ENCODE measurements at places on chromosomes 7 and 10.
A peak's percentile ranks its signal among the peaks of the same experiment; 100 is the strongest.

DNA sequence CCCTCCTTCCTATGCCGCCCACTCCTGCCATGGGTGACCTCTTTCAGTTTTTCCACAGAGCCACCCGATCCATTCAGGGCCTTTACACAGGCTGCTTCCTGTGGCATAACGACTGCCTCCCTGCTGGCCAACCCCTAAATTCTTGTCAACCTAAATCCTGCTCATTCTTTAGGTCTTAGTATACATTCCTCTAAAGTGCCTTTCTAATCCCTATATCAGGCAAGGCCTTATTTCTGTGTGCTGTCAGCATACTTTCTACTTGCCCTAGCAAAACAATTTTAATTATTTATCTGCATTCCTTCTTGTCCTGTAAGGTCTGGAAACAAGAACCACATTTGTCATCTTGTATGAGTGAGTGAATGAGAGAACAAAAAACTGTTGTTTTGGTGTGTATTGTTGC is 132.4 kb downstream of the DNAH11 start:
- no peak for DNase-seq

DNA sequence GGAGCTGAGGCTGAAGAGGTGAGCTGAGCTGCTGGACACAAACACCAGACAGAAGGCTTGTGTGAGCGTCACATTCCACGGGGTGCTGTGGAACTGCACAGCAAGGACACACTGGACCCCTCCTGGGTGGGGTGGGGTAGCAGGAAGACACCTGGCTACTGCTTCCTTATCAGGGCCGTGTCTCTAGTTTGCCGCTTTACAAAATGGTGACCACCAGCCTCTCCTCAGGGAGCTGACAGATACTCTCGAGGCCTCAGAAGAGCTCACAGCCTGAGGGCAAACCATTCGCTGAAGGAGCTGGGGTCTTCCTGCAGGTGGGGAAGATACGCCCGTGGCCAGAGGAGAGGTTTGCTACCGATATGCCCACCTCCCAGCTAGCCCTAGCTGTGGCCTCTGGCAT is 461.9 kb downstream of the PLXNA4 start:
- no peak for DNase-seq

GRCh38 chr7:155971180-155971770 is 159.0 kb upstream of the SHH start:
- no peak for DNase-seq

- DNase-seq: no peak
Measured at GRCh38 chr10:22712211-22712955, 2.0 kb downstream of the PIP4K2A start.

DNA sequence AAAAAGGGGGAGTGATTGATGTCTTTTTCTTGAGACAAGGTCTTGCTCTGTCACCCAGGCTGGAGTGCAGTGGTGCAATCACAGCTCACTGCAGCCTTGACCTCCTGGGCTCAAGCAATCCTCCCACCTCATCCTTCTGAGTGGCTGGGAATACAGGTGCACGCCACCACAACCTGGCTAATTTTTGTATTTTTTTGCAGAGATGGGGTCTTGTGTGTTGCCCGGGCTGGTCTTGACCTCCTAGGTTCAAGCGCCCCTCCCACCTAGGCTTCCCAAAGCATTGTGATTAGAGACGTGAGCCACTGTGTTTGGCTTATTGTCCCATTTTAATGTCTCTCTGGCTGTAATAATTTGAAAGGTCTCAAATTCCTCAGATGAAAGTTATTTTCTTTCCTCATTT is 21.8 kb downstream of the UPP1 start:
- no peak for DNase-seq

- DNase-seq: peak; percentile 72
Measured at GRCh38 chr7:64882341-64883112, 20.5 kb upstream of the ZNF273 start.

- DNase-seq: no peak
Measured at GRCh38 chr10:79202188-79203013, 133.6 kb downstream of the ZMIZ1 start.

GRCh38 chr7:127089146-127089545 is 163.6 kb downstream of the GRM8 start:
- DNase-seq: no peak

DNA sequence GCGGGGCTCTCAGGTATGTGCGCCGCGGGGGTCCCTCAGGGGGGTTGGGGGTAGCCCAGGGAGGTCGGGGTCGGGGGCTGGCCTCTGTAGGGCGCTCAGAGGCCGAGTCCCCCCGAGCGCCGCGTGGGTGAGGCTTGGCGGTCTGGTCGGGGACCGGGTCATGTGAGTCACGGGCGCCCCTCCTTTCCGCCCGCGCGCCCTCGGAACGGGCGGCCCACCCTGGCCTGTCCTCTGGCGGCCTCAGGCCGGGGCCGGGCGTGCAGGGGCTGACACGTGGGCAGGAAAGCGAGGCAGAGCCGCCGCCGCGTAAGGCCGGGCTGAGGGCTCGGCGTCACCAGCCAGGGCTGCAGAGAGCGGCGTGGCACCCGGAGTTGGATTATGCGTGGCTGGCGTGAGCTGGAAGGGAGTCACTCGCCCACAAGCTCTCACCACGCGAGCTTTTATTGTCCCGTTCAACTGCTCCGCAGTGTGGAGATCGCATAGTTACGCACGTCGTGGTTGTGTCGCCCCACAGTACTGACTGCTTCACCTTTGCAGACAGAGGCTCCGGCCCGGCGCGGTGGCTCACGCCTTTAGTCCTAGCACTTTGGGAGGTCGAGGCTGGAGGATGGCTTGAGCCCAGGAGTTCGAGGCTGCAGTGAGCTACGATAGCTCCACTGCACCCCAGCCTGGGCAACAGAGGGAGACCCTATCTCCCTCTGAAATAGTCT is 385 bp downstream of the SHLD2 start:
- DNase-seq: peak; percentile 76

- no peak for DNase-seq
Measured at GRCh38 chr10:54009672-54010071, 791.4 kb downstream of the PCDH15 start.
